ENCODE measurements at places on chromosomes 1 and 21.

GRCh38 chr1:188065917-188066316 is 1237.2 kb downstream of the PLA2G4A start:
- no peak for ATAC-seq

DNA sequence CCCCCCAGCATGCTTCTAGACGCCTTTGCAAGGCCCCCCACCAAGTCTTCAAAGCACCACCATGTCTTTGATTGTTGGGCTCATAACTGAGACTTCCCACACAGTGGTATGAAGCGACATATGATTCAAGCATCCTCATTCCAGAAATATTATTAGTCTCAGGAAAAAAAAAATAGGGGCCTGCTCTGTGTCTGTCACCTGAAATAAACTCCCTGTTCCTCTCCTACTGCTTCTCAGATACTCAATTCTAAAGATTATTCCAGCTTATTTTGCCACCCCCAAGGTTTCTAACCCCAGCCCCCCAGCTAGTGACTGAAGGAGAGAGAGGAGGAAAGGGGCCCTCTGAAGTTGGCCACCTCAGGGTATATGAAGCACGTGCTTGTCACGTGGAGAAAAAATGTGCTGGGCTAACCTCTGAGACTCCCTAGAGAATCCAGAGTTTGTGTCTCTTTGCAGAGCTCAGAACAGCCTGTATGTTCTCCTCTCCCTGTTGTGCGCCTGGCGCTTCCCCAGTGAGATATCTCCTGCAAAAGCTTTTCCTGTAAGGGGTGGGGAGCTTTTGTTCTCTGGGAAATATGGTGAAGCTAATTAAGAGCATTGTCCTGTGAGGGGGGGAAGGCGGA is 35.9 kb upstream of the RASAL2 start:
- ATAC-seq, result no peak

- no peak for ATAC-seq
These were observed 55.7 kb downstream of the HLCS start for GRCh38 chr21:36910581-36911307.

GRCh38 chr21:34989337-34990151 is 59.6 kb downstream of the RUNX1 start:
- peak; percentile 72 for ATAC-seq

DNA sequence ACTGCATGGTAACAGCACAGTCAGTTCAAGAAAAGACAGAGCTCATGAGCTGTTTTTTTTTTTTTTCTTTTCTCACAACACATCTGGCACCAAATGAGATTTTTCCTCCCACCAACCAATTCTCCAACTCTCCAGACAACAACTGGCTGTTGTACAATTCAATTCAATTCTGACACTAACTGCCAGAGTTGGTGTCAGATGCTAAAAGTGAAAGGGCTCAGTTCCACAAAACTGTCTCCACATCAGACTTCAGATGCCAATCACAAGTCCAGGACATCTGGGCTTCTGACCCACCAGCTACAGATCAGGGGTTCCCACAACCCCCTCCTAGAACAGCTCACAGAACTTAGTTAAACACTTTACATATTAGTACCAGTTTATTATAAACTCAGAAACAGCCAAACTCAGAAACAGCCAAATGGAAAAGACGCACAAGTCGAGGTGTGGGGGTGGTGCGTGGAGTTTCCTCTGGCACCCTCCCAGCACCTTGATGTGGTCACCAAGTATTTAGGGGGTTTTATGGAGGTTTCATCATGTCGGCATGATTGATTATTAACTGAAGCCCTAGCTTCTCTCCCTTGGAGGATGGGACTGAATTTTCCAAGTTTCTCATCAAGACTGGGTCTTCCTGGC is 39.2 kb upstream of the LRRC8D start:
- peak; percentile 73 for ATAC-seq

DNA sequence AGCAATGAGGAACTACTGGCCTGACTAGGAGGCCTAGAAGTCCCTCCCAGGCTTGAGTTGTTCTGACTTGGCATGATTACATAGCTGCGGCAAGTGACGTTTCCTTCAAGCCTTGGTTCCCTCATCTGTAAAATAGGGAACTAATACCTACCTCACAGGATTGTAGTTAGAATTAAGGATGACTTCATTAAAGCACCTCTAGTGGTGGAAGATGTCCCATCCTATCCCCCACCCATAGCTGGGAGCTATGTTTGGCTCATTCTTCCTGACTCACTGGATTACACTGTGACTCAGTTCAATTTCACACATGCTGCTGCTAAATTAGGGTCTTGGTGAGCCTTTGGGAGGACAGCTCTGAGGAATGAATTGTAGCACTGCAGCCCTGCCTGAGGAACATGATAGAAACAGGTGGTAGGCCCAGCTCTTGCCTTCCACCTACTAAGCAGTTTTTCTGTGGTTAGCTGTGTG is 6.0 kb upstream of the SHISA4 start:
- peak; percentile 56 for ATAC-seq

DNA sequence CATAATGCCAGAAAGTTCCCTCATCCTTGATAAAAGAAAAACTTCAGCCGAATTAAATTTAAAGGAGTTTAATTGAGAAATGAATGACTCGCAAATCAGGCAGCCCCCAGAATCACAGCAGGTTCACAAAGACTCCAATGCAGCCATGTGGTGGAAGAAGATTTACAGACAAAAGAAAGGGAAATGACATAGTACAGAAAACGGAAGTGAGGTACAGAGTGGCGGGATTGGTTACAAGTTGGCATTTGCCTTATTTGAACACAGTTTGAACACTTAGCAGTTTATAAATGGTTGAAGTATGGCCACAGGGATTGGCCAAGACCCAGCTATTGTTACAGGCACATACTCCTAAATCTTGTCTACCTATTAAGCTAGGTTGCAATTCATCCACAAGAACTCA is 46.6 kb downstream of the HIVEP3 start:
- ATAC-seq, result no peak
